ENCODE measurements at places on chromosomes 4 and X. TPM values are rescaled to one million over a fixed set of nuclear protein-coding genes. Genes with fewer than 3 reads are reported as not detected.

DNA sequence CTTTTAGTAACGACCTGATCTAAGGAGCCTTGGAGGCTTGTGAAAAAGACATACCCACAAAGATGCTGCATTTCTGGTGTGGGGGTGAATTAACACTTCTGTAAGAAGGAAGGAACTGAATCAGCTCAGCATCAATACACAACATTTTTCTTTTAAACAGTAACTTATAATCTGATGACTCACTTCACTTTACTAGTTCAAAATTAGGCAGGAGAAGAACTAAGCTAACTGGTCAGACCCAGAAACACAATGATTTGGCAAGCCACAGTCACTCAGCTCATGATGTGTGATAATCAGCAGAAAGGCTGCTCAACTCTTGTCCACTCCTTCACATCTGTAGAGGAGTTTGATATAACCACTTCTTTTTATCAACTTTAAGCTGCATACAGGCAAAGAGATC, 4.6 kb downstream of the MMAA start:
- DNase-seq = no peak

DNA sequence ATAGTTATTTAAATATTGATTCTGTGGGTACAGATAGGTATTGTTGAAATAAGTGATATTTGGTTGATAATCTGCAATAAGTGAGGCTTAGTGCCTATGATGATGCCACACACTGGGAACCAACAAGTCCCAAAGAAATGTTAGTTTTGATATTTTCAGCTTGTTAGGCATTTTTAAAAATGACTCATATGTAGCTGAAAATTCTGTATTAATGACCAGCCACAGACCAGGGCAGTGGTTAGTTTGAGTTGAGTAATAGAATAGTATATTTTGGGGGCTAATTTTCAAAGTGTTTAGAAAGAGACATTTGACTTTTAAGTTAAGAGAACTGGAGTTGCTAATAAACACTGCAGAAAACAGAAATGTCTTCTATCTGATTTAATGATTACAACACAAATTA, 9.4 kb downstream of the INTU start:
- DNase-seq = no peak

GRCh38 chr4:113899271-113900070, 80.0 kb downstream of the ARSJ start:
- DNase-seq = no peak

- DNase-seq = no peak
Measured at GRCh38 chr4:1218634-1219565, 30.0 kb downstream of the CTBP1 start.

GRCh38 chrX:11080741-11081305, 30.3 kb upstream of the HCCS start:
- no peak for DNase-seq

- DNase-seq = no peak
Measured at GRCh38 chr4:41431276-41431675, 106.7 kb upstream of the LIMCH1 start.

DNA sequence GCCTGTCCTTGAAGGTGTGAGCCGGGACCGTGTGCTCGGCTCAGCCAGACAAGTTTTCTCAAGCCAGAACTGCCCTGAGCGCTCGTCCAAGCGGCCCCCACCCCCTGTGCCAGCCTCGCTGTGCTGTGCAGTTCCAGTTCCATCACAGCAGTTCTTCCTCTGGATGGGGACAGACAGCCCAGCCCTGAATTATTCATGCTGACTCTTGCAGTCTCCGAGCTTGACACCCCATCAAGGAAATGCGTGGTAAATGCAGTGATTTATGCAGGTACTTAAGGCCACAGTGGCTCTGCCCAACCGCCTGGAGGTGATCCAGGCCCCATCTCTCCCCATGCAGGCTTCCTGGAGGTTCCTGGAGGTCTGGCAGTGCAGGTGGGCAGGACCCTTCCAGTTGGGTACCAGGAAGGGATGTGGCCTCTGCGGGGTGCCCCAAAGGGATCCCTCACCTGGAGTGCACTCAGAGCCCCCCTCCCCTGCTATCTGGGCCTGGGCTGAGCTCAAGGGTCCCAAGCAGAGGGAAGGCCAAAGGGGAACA, 44.8 kb upstream of the HMX1 start:
- DNase-seq = no peak

DNA sequence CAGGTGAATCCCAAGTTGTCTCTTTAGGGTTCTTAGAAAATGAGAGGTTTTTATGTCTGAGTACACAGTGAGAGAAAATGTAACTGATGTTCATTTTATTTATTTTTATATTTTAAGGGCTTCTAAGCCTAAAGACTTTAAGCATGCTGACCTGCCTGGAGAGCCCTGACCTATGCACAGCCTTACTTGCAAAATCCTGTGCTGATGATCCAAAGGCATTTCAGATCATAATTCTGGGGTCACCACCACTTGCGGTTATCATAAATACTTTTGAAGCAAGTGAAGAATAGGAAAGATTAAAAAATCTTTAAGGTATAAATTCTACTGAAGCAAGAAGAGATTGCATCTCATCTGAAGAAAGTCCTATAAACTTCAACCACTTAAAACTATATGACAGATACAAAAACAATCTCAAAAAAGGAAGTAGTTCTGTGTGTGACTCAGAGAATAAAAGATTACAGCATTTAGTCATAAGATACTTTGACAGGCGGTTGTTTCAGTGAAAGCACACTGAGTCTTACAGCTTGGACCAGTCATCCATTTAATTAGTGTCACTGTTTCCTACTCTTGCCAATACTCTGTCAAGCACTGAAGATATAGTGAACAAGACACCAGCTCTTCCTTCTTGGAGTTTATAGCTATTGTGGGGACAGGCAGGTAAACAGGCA, 245.2 kb upstream of the DIPK2B start:
- peak; percentile 29 for DNase-seq

Gene EGFL6
- 19.8 TPM for polyA plus RNA-seq

Gene CENPVL2
- 0.20 TPM for polyA plus RNA-seq

Measured in renal pelvis (tissue), 12 donors.